ENCODE measurements at places on chromosomes 2 and 18.

DNA sequence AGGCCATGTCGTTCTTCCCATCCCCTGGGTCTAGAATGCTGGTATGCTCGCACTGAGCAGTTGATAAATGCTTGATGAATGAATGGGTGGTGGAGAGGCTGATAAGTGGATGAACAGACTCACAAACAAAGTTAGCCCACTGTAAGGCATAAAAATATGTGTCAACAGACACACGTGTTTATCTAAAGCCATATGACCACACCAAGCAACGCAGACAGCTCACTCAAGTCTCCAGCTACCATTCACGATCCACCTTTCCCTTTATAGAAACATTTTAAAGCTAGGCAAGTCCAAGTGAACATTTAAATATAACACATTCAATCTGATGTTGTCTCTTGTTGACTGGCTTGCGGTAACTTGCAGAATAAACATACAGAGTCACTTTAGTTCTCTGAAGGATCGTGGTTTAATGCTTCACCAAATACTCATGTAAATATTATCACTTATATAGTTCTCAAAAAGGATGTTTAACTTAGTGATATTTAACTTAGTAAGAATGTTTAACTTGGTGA, 105.5 kb downstream of the NOL10 start:
- no peak for DNase-seq

GRCh38 chr2:173654161-173654895, 299.7 kb downstream of the CDCA7 start:
- DNase-seq, result no peak

DNA sequence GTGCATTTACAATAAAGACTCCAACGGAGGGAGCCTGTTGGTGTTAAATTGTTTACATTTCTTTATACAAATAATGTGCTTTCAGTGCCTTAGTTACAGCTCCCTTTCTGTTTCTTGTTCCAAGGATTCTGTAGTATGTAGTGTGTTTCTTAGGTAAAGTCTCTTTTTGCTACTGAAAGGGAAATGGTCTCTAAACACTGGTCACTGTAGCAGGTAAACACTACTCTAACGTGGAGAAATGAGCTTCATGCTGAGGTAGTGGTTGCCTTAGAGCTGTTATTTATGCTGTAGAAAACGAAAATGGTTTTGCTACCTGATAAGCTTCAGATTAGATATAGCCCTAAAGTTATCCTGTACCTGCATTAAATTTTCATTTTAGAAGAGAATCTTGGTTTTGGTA, 163.6 kb downstream of the CAPN13 start:
- DNase-seq, result no peak

DNA sequence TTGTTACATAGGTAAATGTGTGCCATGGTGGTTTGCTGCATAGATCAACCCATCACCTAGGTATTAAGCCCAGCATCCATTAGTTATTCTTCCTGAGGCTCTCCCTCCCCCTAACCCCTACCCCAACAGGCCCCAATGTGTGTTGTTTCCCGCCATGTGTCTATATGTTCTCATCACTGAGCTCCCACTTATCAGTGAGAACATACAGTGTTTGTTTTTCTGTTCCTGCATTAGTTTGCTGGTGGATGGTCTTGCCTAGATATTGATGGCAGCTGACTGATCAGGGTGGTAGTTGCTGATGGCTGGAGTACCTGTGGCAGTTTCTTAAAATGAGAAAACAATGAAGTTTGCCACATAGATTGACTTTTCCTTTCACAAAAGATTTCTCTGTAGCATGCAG, 34.6 kb upstream of the MSTN start:
- no peak for DNase-seq

DNA sequence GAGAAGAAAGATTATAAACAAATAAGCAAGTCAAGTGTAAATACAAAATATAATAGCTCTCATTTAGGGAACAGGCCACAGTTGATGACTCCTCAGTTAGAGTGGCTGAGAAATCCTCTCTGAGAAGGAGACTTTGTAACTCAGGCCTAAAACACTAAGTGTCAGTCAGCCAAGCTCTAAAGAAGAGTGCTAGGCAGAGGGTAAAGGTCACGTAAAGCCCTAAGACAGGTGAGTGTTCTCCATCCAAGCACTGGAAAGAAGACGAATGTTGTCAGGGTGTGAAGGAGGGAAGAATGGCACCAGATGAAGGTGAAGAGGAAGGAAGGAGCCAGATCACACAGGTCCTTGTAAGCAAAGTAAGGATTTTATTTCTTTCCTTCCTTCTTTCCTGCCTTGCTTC, 24.3 kb downstream of the ERMN start:
- DNase-seq, result no peak

DNA sequence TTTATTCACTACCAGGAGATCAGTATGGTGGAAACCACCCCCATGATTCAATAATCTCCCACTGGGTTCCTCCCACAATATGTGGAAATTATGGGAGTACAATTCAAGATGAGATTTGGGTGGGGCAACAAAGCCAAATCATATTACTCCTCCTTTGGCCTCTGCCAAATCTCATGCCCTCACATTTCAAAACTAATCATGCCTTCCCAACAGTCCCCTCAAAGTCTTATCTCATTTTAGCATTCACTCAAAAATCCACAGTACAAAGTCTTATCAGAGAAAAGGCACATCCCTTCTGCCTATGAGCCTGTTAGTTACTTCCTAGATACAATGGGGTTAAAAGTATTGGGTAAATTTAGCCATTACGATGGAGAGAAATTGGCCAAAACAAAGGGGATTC, 989.5 kb upstream of the CNTNAP5 start:
- no peak for DNase-seq

- DNase-seq, result no peak
Observed at GRCh38 chr2:227256605-227257004, 68.4 kb upstream of the MFF start.

- DNase-seq, result no peak
Observed at GRCh38 chr2:160358046-160358445, 135.6 kb downstream of the RBMS1 start.

- no peak for DNase-seq
Observed at GRCh38 chr2:151851761-151852160, 23.5 kb upstream of the ARL5A start.

DNA sequence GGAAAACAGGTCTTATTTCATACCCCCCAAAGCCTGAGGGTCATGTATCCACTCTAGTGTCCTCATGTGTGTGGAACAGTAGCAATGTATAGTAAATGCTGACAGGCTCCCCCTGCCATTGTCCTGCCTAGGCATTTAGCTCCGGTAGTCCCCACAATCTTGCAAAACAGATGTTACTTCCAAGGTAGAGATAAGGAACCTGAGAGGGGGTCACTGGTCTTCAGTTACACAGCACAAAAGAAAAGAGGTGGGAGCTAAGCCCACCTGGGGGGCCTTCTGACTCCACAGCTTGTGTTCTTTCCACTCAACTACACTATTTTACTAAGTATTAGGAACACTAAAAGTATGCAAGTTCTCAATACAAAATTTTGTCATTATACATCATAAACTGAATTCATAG, 17.4 kb upstream of the FECH start:
- no peak for DNase-seq

GRCh38 chr18:37408676-37409265, 156.8 kb downstream of the CELF4 start:
- no peak for DNase-seq

- no peak for DNase-seq
Observed at GRCh38 chr2:45808294-45808800, 156.9 kb downstream of the PRKCE start.

- DNase-seq, result no peak
Observed at GRCh38 chr18:48490641-48491293, 48.1 kb upstream of the CTIF start.

DNA sequence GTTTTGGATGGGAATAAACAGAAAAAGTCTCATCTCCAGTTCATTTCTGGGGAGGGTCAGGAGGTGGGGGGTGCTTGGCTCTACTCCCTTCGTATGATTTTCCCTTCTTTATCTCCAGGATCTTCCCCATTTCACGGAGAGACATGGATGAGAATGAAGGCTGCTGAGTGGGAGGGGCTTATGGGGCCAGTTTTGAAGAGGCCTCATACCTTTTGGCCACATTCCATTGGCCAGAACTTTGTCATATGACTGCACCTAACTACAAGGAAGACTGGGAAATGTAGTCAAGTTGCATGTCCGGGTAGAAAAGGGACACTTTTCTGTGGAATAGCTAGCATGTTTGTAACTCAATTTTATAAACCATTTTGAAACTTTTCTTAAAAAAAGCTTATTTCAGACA, 117.6 kb downstream of the NEDD4L start:
- DNase-seq, result no peak

GRCh38 chr2:100995309-100996075, 6.6 kb upstream of the RPL31 start:
- DNase-seq, result no peak

- DNase-seq, result no peak
Observed at GRCh38 chr2:50241282-50241681, 790.6 kb downstream of the NRXN1 start.

GRCh38 chr2:59583173-59583765, 970.2 kb downstream of the BCL11A start:
- no peak for DNase-seq

- no peak for DNase-seq
Observed at GRCh38 chr2:44295633-44296359, 20.5 kb downstream of the SLC3A1 start.

- no peak for DNase-seq
Observed at GRCh38 chr2:112730216-112730615, 9.4 kb downstream of the NT5DC4 start.

- DNase-seq, result no peak
Observed at GRCh38 chr2:226121046-226121738, 678.4 kb downstream of the IRS1 start.

GRCh38 chr18:35524226-35524625, 26.5 kb upstream of the INO80C start:
- DNase-seq, result no peak

Measured in activated T-helper 1 cell treated with anti-CD3 and anti-CD28 coated beads, Interleukin-2, amount 50 U/mL, for 16 hours (primary cell).